ENCODE measurements at places on chromosomes 6 and 20.

DNA sequence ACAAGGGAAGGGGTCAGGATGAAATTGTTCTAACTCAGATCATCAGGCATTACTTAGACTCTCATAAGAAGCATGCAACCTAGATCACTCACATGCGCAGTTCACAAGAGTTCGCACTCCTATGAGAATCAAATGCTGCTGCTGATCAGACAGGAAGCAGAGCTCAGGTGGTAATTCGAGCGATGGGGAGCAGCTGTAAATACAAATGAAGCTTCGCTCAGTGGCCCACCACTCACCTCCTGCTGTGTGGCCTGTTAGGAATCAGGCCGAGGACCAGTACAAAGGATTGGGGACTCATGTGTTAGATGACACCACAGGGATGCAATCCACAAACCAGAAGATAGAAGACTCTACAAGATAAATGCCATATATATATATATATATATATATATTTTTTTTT, 31.5 kb upstream of the TOP1 start:
- DNase-seq = no peak

GRCh38 chr6:125104425-125104824, 49.1 kb upstream of the TPD52L1 start:
- no peak for DNase-seq

DNA sequence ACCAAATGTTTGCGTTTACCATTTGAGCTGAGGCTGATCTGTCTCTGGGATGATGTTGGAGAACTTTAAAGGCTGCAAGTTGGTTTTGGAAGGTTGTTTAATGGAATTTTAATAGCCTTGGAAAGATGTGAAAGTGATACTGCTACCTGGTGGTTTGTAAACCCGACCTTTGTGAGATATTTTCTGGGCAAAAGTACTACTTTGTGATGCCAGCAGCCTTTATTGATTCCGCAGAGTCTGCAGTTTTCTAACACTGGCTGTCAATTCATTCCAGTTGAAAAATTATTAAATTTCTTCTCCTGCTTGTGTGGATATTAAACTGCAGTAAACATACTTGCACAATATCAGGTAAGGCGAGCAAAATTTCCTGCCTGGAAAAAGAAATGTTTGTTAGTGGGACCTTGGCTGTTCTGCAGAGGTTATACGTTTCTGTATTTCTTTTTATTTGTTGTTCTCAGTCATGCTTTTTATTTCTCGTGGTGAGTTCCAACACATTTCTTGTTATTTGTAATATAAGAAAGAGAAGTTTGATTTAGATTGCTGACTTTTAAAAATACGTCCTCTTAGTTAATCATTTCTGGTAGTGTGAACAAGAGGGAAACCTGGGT, 322.5 kb downstream of the CDKAL1 start:
- DNase-seq = no peak

DNA sequence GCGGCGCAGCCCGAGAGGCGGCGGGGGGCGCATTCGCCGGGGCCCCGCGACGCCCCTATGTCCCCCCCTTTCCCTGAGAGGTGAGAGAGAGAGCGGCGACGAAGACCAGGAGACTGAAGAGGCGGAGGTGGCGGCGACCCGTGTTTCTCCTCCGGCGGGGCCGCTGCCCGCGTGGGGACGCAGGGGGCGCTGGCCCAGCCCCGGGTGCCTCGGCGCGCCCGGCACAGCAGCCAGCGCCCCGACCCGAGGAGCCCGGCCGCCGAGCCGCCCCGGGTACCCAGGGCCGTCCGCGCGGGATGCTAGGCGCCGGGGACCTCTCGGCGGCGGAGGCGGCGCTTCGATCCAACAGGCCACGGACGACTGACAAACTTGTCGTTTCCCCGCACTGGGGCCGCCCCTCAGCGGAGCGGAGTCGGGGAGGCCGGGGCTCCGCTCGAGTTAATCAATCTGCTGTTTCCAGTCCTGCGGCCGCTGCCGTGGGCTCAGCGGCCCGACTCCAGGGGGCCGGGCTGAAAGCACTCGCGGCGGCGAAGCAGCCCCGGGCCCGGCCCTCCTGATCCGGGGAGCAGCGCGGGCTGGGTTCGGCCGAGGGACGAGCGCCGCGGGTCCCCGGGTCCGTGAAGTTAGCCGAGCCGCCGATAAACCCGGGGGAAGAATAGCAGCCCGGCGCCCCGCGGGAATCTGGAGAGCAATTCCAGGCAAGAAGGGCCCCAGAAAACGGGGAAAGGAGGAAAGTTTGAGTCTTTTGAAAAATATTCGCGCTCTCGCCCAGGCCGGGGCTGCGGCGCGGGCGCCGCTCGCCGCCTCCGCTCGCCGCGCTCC, 631 bp downstream of the MDGA1 start:
- DNase-seq = peak; percentile 16

DNA sequence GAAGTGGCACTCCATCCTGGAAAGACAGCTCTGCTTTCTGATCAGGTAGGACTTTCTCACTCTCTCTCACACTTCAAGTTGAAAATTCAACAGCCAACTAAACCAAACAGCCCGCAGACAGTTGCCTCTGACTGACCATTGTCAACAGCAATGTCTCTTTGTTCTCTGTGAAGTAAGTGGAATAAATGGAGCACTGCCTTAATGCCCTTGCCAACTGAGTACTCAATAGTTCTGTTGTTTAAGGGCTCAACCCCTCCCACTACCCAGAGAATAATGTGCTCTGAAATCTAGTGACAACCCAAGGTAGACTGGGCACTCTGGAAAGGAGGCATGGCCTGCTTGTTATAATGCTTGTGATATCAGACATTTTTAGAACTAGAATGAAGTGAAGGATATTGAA, 16.8 kb upstream of the BCLAF1 start:
- DNase-seq = no peak

GRCh38 chr6:30060606-30061091, 416 bp upstream of the POLR1H start:
- DNase-seq = peak; percentile 44

DNA sequence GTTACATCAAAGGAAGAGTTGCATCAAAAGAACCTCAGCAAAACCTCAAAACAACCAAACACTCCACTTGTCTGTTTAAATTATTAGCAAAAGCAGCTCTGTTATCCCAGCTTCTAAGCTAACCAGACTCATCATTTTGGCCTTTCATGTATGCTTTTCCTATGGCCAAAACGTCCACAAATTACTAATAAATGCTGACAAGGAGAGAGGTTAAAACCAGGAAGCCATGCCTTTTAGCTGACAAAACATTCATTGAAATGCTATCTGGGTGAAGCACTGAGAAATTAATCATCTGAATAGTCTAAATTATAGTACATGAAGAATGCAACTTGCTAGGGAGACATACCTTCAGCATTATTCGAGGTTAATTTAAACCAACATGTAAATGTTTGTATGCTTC, 80.6 kb downstream of the LAMA2 start:
- DNase-seq = no peak

GRCh38 chr20:47204008-47204849, 152.3 kb downstream of the ZMYND8 start:
- DNase-seq = no peak

DNA sequence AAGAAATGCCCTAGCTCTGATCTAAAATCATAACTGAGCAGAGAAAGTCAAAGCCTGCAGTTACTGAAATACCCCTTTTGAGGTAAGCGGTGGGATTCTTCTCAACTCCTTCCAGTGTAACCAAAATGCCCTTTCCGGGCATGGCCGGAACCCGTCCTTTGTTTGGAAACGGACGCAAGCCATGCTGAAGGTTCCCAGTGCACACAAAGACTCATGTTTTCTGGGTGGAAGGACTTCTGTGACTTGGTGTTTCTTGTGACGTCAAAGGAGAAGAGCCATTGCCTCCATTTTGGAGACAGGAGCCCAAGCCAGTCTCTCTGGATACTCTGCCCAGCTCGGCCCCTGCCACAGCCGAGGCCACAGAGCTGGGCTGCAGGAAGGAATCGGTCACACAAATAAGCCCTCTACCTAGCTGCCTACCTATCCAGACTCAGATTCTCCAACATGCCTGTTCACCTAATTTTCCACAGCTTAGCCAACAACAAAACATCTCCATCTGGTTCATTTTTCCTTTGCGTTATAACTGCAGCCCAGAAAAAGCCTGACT, 182.8 kb downstream of the TBXT start:
- no peak for DNase-seq

DNA sequence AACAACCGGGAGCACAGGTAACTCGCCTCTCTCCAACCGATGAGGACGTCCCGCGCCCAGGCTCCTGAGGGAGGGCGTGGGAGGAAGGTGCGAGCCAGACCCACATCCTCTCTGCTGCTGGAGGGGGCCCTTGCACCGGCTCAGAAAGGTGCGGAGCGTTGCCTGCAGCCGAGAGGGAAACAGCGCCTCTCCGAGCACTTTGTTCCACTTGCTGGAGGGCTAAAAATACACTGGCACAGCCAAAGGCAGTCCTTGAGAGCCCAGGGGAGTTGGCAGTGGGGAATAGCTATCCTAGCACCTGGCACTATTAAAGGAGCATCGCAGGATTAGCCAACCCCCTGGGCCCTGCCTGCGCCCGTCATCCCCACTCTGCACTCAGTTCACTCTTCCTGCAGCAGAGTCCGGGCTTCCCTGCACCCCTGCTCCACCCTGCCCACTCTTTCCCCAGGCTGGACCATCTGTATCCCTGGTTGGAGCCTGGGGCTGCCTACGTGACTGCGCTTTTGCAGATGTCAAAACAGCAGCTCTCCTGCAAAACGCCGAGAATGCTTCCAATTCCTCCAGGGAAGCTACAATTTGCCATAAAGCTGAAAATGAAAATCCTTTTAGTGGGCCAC, 108.9 kb downstream of the SNX5 start:
- DNase-seq = no peak

DNA sequence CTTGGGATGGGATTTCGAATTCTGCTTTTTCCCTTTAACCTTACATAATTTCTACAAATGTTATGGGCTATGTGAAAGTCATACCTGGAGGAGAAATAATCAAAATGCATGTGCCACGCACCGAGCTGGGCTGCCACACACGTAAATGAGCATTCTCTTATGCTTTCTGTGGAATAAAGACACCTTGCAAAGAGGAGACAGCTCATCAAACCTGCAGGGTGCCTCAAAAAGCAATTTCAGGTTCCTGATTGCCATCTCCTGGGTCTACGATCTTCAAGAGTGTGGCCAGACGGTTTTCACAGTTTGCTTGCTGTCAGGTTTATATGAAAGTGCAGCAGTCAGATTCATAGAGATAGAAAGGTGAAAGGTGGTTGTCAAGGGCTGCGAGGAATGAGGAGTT, 36.6 kb downstream of the DUSP22 start:
- DNase-seq = no peak

DNA sequence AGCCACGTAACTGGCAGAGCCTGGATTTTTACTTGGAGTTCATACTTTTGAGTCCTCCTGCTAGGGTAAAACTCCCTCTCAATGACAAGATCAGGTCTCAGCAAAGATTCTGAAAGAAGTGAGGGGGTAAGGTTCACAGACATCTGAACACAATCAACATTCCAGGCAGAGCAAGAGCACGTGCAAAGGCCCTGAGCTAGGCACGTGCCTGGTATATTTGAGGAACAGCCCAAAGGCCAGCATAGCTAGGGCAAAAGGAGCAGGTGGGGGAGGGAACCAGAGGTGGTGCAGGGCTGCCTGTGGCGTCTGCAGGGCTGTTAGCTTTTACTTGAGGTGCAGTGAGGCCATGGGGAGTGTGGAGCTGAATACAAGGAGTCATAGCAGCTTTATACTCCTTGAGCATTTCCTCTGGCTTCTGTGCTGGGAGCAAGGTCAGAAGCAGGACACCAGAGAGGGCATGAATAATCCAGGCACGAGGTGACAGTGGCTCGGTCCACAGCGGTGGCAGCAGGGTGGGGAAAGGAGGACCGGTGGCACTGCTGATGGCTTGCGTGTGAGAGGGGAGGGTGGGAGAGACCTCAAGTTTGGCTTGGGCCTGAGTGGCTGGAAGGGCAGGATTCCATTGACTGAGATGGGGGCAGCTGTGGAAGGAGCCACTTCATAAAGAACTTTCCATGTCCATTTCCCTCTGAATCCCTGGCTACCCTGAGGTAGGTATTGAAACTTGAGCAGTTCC, 57.0 kb downstream of the DLGAP4 start:
- no peak for DNase-seq

- no peak for DNase-seq
Observed at GRCh38 chr6:122772724-122773415, 6.6 kb upstream of the FABP7 start.

Measured in ACHN (cell line).